Renal pelvis (tissue), 12 donors: ENCODE measurements at places on chromosomes 1 and 21. TPM values are rescaled to one million over a fixed set of nuclear protein-coding genes. Genes with fewer than 3 reads are reported as not detected.

DNA sequence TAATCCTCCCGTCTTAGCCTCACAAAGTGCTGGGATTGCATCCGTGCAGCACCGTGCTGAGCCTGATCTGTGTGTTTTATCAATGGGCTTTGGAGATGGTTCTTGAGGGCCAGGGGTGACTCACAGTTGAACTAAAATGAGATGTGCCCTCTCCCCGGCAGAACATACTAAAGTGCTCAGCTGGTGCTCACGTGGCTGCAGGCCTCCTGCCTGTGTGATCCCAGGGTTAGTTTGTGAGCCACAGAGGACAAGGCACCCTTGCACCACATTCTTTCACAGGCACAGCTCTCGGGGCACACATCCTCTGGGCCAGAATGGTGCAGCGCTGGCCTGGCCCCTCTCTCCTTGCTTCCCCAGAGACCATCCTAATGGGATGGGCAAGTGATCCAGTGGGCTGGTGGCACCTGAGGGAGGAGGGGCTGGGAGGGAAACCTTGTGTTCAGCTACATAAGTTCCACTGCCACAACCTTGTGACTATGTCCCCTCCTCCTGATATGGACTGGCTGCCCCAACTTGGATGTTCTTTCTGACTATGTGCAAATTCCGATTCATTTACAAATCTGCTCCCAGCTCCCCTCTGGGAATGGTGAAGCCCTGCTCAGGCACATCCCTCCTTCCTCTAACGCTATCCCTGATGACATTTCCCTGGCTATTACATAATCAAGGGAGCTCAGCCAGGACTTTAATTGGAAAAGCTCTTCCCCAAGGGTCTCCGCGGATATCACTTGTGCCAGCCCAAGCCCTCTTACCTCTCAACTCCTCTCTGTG is 197.0 kb upstream of the EDN2 start:
- DNase-seq = no peak

DNA sequence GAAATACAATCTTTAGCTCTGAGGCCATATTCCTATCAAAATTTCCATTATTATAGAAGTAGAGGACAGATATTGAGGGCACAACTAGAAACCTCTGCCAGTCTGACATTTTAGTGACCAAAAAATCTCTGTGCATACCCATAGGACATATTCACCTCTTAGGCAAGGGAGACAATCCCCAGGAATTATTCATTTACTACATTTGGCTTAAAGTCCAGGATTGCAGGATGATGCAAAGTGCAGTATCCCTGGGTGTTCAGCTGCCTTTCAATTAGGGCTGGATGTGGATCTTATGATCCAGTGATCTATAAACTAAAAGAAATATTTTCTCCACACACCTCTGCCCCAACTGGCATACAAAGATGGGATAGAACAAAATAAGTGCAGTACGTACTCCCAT is 50.9 kb downstream of the PTGS2 start:
- DNase-seq = no peak

- peak; percentile 37 for DNase-seq
Measured at GRCh38 chr1:152110860-152111514, 4.3 kb downstream of the TCHH start.

- peak; percentile 62 for DNase-seq
Measured at GRCh38 chr1:25695090-25695770, 78.6 kb downstream of the MAN1C1 start.

DNA sequence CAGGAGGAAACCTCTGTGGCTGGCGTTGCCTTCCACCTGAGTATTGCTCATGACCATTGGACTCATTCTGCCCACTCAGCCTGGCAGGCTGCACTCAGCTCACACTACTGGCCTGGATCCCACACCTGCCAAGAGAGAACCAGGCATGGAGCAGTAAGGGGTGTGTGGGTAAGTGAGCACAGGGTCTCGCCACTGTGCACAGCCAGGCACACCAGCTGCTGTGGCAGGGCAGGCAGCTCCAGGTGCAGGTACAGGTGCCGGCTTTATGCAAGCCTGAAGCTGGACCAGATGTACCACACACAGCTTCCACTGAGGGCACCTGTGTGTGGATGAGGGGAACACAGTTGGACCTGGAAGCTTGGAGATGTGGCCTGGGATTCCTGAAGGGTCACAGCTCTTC is 295.2 kb upstream of the SNX7 start:
- no peak for DNase-seq

GRCh38 chr1:92698932-92699331 is 86.0 kb downstream of the EVI5 start:
- no peak for DNase-seq

NBPF6 gene
- polyA plus RNA-seq = not detected

SFN gene
- 0.73 TPM for polyA plus RNA-seq

SLC22A15 gene
- polyA plus RNA-seq = 7.8 TPM

VANGL1 gene
- 12.0 TPM for polyA plus RNA-seq

CD53 gene
- 6.8 TPM for polyA plus RNA-seq

GRCh38 chr1:21567241-21568005 is 58.2 kb downstream of the ALPL start:
- no peak for DNase-seq

DNA sequence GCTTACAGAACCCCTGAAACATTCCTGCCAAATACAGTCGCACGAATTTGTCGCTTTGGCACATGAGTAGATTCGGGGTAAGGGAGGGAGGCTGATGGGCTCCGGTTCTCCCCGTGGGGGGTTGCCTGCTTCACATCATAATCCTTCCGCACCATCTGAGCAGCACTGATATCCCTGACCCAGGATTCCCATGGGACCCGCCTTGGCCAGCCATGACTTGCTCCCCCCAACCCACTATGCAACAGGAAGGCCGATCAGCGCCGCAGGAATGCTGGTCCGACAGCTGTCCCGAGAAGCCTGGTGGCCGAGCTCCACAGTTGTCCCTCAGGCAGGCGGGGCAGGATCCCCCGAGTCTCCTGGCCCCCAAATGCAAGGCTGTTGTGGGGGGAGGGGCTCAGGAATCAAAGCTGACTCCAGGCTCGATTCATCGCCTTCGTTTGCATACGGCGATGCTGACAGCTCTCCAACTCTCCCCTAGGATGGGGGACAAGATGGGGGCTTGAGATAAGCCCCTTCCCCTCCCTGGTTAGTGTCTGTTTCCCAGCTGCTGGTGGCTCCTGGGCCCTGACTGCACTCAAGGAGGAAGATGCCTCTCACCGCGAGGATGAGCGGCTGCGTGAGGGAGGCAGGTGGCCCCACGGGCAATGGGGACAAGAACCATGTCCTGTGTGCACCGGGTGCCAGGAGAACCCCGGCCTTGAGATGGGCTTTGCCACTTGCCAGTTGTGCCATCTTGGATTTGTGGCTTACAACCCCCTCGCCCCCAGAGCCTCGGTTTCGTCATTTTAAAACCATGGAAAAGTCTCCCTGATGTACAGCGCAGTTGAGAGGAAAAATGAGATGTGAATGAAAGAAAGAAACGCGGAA is 9.3 kb downstream of the DRAXIN start:
- no peak for DNase-seq

DNA sequence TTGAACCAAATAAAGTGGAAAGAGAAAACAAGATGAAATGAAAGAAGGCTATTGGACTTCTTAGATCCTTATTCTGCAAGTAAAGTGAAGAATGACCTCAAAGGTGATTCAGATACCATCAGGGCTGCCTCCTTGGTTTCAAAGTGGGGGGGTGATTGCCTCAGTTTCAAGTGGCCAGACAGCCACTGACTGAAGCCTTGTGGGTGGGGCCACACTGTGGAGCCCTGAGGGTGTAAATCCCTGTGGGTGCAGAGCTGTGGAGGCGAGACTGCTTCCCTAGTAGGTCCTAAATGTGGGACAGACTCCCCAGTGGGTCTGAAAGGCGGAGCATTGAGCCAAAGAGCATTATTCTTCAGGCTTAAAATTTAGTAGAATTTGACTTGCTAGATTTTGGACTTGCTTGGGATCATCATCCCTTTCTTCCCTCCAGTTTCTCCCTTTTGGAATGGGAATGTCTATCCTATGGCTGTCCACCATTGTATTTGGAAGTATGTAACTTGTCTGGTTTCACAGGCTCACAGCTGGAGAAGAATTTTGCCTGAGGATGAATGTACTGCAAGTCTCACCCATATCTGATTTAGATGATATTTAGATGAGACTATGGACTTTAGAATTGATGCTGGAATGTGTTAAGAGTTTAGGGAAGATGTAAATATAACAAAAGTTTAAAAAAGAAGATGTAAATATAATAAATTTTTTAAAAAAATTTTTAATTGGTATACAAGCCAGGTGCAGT is 71.6 kb upstream of the SOX13 start:
- DNase-seq = no peak

- no peak for DNase-seq
Measured at GRCh38 chr1:172993640-172994039, 57.1 kb downstream of the TNFSF18 start.

GPR153 gene
- 7.0 TPM for polyA plus RNA-seq

DNA sequence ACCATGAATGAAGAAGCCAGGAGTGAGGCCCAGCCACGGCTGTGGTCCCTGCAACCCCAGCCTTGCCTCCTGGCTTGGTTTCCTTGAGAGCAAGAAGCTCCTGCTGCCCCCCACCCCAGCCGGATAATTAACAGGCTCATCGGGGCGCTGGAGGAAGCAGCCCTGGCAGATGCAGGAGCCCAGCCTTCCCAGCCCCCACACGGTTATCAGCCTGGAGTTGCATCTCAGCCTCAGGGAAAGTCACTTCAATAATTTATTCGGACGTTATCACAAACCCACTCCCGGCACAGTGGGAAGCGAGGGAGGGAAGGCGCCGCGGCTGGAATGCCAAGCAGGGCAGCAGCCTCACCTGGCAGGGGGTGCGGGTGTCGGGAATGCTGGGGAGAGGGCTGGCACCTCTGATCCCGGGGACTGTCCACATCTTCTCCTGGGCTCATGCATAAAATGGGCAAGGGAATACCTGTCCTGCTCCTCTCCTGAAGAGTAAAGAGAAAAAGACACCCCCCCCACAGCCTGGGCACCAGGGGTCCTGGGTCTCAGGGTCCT is 43.3 kb upstream of the LRP8 start:
- DNase-seq = no peak

GRCh38 chr1:23915466-23915865 is 2.3 kb upstream of the CNR2 start:
- DNase-seq = no peak

DNA sequence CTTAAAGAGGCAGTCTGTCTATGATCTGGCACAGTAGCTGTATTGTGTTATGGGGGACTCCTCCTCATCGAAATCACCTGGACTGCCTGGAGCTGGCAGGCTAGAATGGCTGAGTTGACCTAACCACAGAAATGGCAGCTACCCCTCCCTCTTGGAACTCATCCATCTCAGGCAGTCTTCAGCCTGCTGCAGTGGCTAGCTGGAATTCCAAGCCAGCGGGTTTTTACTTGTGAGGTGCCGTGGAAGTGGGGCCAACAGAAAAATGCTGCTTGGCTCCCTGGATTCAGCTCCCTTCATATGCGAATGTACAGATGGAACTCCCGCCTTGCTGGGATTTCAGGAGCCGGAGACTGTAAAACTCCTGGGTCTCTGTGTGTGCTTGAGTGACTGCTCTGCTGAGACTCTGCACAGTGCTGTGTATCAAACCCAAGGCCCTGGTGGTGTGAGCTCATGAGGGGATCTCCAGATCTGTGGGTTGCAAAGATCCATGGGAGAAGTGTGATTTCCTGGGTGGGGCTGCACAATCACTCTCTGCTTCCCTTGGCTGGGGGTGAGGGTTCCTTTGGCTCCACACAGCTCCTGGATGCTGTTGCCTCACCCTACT is 316.9 kb downstream of the CTH start:
- no peak for DNase-seq

DNA sequence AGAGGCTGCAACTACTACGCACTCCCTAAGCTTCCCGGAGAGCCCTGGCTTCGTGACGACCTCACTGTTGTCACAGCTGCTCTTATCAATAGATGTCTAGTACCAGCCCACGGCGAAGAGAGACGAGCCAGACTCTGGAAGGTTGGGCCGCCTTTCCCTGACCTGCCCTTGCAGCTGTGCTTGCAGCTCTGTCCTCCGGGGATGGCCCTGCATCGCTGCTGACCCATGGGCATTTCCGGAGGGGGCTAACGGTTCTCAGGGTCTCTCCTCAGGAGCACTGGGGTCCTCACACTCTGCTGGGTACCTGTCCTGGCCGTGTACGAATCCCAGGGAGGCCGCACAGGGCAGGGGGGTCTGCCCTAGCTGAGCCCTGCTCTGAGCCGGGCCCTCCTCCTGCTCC is 93.8 kb upstream of the COL6A1 start:
- DNase-seq = no peak

- DNase-seq = no peak
Measured at GRCh38 chr1:27399251-27400025, 7.0 kb downstream of the GPR3 start.

GRCh38 chr1:151970626-151971025 is 23.0 kb downstream of the S100A10 start:
- no peak for DNase-seq

GRCh38 chr1:240193679-240194078 is 102.0 kb downstream of the FMN2 start:
- no peak for DNase-seq

GRCh38 chr1:232627171-232627570 is 2.8 kb downstream of the SIPA1L2 start:
- no peak for DNase-seq

DNA sequence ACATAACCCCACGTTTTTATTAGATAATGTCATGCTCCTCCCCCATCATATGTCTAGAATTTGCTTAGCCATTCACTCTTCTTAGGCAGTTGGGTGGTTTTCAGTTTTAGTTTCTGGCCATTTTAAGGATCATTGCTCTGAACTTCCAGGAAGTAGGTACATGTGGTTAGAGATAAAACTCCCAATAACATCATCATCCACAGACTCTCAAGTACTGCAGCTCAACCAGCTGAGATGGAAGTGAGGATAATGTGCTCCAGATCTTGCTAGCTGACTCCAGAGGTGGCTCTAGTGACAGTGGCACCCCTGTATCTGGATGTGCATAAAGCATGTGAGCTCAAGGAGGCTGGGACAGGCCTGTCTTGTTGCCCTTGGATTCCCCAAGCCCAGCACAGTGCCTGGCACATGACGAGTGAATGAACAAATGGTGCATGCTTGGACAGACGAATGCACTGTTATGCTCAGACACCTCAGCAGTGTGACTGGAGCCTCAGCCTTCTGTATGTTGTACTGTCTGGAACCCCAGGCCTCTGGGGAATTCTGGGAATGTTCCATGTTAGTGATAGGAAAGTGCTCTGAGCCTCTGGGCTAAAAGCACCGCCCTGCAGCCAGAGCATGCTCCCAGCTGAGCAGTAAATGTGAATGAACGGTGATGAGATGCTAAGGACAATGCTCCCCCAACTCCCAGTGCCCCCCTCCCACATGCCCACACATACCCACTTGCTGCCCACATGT is 16.4 kb upstream of the KCNN3 start:
- DNase-seq = no peak

NBPF3 gene
- 11.5 TPM for polyA plus RNA-seq

DNA sequence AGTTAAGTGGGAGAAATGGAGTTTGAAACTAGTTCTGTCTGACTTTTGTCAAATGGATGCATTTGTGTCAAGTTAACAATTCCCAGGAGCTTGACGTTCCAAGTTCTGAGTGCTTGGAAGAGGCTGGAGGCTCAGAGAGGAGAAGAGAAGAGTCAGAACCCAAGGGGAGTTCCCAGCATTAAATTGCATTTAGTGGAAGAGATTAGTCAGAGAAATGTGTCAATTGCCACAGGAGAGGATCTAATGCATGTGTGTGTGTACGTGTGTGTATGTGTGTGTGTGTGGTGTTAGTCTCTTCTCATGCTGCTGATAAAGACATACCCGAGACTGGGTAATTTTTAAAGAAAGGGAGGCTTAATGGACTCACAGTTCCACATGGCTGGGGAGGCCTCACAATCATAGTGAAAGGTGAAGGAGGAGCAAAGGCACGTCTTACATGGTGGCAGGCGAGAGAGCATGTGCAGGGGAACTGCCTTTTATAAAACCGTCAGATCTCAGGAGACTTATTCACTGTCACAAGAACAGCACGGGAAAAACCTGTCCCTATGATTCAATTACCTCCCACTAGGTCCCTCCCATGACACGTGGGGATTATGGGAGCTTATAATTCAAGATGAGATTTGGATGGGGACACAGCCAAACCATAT is 101.5 kb upstream of the TMEM51 start:
- no peak for DNase-seq
